ENCODE measurements at places on chromosomes 11 and 22.
A peak's percentile ranks its signal among the peaks of the same experiment; 100 is the strongest.

GRCh38 chr11:113934761-113935160, 30.2 kb downstream of the HTR3B start:
- DNase-seq = no peak

- DNase-seq = no peak
Measured at GRCh38 chr11:74533421-74533820, 39.9 kb upstream of the LIPT2 start.

DNA sequence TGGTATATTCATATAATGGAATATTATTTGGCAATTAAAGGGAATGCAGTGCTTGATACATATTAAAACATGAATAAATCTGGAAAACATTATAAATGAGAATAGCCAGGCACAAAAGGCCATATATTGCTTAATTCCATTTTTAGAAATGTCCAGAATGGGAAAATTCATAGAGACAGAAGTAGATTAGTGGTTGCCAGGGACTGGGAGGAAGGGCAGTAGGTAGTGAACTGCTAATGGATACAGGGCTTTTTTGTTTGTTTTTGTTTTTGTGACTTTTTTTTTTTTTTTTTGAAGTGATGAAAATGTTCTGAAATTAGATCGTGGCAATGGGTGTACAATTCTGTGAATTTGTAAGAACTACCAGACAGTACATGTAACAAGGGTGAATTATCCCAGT, 86.1 kb downstream of the YAP1 start:
- no peak for DNase-seq

- DNase-seq = no peak
Measured at GRCh38 chr11:115817844-115818468, 313.7 kb upstream of the CADM1 start.

DNA sequence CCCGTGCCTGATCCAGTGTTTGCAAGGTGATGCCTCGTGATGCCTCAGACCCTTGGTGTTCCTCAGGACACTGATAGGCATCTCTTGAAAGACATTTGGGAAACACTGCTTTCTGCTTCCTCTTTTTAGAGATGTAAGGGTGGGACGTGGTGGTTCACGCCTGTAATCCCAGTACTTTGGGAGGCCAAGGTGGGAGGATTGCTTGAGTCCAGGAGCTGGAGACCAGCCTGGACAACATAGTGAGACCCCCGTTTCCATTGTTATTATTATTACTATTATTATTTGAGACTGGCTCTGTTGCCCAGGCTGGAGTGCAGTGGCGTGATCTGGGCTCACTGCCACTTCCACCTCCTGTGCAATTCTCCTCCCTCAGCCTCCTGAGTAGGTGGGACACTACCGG, 6.5 kb upstream of the SOX10 start:
- DNase-seq = no peak

GRCh38 chr11:131737357-131737756, 366.9 kb downstream of the NTM start:
- no peak for DNase-seq

GRCh38 chr11:85810871-85811611, at the start of gene SYTL2:
Gene SYTL2 (minus strand): TSS chr11:85811141. CDS start chr11:85757725, 53,416 bp downstream.
- peak; percentile 18 for DNase-seq

GRCh38 chr11:130918081-130918480, 1.8 kb upstream of the SNX19 start:
- no peak for DNase-seq

DNA sequence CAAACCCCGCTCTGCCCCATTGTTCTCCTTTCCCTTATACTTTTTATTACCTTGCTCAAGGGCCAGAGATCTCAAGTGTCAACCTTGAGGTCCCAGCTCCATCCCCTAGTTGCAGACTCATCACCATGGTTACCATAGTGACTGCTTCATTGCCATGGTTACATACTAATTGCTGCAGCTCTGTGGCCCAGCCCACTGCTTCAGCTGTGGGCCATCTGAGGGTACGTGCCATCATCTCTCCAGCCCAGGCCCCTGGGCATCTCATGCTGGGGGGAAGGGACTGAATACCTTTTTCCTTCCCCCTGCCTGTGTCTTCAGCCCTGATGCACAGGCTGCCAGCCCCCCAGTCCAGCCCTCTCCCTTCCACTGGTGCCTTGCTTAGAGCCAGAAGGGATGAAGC, 22.2 kb downstream of the TREH start:
- DNase-seq = no peak

GRCh38 chr11:126544108-126545056, 188.9 kb downstream of the ST3GAL4 start:
- DNase-seq = peak; percentile 25

- no peak for DNase-seq
Measured at GRCh38 chr22:17303840-17304779, 65.2 kb upstream of the CECR2 start.

GRCh38 chr11:47257517-47258316, at the start of gene NR1H3:
Gene NR1H3 (plus strand): TSS chr11:47257996. CDS start chr11:47259217, 1,221 bp downstream.
- DNase-seq = peak; percentile 40

GRCh38 chr11:36500315-36500721, 9.8 kb downstream of the TRAF6 start:
- DNase-seq = peak; percentile 94

DNA sequence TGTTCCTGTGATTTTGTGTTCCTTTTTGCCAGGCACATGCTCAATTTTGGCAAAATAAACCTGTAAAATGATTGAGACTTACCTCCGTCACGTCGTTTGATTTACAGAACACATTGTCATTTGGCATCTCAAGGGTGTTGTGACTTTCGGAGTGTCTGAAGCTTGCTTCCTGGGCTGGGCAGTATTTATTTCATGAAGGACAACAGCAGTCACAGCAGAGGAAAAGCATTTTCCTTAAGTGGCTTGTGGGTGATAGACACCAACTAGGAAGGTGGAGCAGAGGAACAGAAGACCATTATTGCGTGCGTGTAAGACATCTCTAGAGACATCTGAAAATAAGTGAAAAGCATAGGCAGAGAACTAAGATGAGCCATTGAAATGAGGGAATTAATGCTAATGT, 80.2 kb downstream of the SLC36A4 start:
- DNase-seq = no peak

GRCh38 chr11:199782-200181, 6.9 kb downstream of the SCGB1C1 start:
- no peak for DNase-seq

DNA sequence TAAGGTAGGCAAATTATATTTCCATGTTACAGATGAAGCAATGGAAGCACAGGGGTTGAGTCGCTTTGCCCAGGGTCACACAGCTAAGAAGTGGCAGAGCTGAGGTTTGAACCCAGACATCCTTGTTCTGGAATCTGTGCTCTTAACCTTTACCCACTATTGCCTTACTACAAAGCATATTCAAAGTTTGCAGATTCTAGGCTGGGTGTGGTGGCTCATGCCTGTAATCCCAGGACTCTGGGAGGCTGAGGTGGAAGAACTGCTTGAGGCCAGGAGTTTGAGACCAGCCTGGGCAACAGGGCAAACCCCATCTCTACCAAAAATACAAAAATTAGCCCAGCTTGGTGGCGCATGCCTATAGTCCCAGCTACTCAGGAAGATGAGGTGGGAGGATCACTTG, 27.8 kb upstream of the TFIP11 start:
- DNase-seq = no peak

All from brain microvascular endothelial cell (primary cell).